CD4-positive, alpha-beta T cell treated with Interleukin-6 for 4 hours (primary cell): ENCODE measurements at places on chromosomes 12 and 14.

DNA sequence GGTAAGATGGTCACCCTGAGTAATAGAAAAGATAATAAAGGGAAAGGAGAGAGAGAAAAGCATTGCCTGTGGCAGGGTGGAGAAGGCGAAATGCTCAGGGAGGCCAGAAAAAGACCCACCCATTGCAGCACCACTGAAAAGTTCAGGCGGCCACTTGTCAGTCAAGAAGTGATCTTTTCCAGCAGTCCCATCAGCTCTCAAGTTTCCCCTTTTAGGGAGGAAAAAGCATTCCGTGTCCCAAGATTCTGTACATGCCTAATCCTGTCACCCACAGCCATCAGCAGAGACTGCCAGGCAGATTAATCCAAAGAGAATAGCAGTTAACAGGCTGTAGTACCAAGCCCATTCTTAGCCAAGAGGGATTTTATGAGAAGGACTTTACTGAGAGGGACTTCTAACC lies 11.9 kb downstream of the SLC38A1 start:
- no peak for DNase-seq

DNA sequence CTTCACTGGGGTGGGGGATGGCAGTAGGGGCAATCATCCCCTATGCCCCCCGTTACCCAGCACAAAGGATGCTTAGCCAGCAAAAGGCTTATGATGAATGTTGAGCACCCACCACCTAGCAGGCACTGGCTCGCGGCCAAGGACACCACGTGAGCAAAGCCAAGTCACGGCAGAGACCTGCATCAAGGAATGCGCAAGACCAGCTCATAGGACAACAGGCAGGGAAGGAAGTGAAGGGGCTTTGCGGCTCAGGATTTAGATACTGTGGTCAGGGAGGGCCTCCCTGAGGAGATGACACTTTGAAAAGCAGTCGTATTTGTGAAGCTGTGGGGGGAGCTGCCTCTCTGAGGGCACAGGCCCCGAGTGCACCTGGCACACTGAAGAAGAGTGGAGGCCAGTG lies 32.8 kb downstream of the SH2B3 start:
- peak; percentile 80 for DNase-seq

- DNase-seq, result no peak
Observed at GRCh38 chr14:22509751-22510300, 79.2 kb downstream of the DAD1 start.

GRCh38 chr12:90099288-90099687 lies 390.6 kb upstream of the ATP2B1 start:
- DNase-seq, result no peak

DNA sequence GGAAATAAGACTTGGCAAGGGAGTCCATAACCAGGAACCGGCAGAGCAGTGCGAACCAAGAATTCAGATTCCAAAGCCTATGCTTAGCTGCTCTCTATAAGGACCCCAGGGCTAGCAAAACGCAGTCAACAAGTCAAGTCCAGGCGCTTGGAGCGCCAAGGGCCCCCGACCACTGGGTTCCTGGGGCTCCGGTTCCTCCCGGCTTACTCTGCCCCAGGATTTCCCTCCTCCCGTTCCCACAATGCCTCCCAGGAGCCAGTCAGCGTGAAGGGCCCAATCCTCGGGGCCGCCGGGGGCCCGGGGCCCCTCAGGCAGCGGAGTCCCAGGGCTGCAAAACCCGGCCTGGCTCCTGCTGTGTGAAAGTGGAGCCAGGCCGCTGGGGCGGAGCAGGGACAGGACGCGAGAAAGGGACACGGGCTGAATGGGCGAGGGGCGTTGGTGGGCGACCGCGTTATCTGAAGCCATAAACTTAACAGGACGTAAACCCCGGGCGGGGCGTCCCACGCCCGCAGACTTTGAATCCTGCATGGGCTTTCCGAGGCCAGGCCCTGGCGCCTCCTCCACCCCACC lies 1.5 kb downstream of the KRT8 start:
- DNase-seq, result peak; percentile 47

- no peak for DNase-seq
Observed at GRCh38 chr14:33755358-33755757, 195.5 kb downstream of the EGLN3 start.

GRCh38 chr14:73788701-73789551 lies 62.7 kb upstream of the PTGR2 start:
- peak; percentile 43 for DNase-seq

DNA sequence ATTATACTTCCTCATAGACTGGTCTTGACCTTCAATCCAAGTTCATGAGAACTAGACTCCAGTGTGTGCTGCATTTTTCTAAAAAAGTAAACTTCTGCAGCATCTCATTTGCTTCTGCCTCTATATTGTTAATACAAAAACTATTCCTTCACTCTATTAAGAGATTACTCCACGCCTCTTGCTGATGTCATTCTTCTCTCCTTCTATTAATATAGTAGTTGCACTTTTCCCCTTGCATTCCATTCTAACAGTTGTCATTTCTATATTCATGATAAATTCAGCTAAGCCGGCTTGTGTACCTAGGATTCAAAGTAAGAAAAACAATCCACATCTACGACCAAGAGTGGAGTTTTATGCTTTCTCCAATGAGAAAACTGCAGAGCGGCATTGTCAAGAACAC lies 480.4 kb upstream of the NOVA1 start:
- no peak for DNase-seq

DNA sequence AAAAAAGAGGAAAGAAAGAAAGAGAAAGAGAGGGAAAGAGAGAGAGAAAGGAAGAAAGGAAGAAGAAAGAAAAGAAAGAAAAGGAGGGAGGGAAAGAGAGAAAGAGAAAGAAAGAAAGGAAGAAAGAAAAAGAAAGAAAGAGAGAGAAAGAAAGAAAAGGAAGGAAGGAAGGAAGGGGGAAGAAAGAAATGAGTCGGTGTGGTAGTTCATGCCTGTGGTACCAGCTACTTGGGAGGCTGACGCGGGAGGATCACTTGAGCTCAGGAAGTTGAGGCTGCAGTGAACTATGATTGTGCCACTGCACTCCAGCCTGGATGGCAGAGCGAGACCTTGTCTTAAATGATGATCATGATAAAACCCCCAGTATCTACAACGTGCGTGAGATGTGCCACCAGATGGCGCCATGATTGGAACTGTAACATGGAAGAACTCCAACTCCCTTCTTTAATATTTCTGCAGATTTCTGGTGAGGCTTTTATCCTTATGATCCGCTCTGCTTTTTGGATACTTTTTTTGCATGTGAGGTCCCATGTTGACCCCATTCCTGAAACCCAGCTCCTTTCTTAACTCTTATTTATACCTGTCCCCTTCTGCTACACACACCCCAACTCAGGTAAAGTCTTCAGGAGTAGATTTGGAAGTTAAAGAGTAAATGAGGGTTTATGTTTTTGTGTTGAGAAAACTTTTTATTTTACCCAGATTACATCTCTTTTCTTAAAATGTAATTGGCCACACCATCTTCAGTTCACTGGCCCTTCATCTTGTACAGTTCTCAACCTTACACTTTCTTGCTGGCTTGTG lies 25.6 kb downstream of the RNASE10 start:
- DNase-seq, result peak; percentile 82

- no peak for DNase-seq
Observed at GRCh38 chr12:109463756-109464155, 13.3 kb downstream of the KCTD10 start.

GRCh38 chr14:22542360-22542759 lies 46.7 kb downstream of the DAD1 start:
- DNase-seq, result no peak

GRCh38 chr12:131872154-131873051 lies 22.0 kb upstream of the ULK1 start:
- DNase-seq, result no peak

GRCh38 chr12:93092649-93092945 lies 163.5 kb upstream of the EEA1 start:
- DNase-seq, result no peak

DNA sequence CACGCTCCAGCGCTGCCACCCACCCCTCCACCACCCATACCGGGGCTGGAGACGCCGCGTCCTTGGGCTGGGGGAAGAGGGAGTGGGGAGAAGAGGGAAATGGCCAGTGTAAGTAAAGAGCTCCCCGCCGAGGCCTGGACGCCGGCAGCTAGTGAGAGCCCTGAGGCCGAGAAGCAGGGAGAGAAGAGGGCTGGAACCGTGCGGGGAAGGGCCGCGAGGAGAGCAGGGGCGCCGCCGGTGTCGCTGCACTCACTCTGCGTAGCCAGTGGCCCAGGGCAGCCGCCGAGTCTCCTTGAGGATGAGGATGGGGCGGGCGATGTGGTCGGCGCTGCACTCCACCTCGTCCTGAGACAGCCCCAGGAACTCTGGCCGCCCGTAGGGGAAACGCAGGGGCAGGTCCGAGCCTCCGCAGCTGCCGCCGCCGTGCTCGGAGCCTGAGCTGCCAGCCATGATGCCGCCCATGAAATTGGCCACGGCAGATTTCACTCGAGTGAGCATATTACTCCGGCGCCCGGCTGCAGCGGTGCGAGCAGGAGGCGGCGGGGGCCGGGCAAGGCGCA lies 631 bp downstream of the PPM1H start:
- DNase-seq, result no peak

DNA sequence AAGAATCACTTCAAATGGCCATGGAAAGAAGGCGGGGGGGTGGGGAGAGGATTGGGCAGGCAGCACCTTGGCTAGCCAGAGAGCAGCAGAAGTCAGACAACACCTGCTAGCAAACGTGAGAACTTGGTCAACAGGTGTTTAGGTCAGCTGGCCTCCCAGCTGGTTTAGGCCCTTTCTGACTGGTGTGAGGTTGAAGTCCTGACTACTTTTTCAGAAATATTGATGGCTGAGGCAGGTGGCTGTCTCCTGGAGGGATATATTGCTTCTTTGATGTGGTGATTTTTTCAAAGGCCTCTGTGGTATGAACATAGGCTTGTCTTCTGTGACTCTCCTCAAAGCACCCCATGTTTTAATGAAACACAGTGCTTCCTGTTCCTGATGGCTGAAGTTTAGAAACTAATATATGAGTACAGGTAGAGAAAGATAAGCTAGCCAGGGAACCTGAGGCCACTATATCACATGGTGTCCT lies 238.2 kb upstream of the SSTR1 start:
- no peak for DNase-seq
